Stimulated activated naive CD8-positive, alpha-beta T cell treated with anti-CD3 and anti-CD28 coated beads, Interleukin-15, amount 100 ng/mL, for 72 hours (primary cell): ENCODE measurements at places on chromosomes 7 and 10.

- no peak for DNase-seq
Measured at GRCh38 chr7:52615021-52615695, 420.3 kb upstream of the POM121L12 start.

DNA sequence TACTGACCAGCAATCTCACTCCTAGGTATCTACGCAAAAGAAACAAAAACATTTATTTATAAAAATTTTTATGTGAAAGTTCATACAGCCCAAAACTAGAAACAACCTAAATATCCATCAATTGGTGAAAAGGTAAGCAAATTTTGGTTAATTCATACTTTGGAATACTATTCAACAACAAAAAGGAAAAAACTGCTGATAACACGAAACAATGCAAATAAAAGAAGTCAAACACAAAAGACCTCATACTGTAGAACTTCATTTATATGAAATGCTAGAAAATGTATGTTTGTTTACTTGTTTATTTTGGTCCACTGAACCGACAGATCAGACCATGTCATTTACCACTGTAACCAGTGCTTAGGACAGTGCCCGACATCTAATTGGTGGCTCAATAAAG, 60.3 kb downstream of the USP6NL start:
- DNase-seq, result no peak

GRCh38 chr7:14717816-14718215, 184.7 kb downstream of the DGKB start:
- no peak for DNase-seq

- DNase-seq, result no peak
Measured at GRCh38 chr10:86261941-86262687, 104.5 kb downstream of the GRID1 start.

DNA sequence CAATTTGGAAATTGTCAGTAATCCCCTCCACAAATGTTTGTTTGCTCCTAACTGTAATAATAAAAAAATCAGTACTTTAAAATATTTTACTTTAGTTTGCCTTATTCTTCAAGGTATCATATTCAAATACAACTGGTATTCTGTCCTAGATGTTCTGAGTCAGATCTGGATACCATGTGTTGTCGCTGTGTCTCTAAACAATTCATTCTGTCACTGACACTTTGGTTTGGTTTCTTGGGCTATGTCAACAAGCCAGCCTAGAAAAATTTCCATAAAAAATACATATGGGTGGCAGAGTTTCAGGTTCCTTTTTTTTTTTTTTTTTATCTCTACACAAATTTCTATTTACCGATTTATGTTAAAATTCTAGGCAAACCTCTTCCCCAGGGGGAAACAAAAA, 33.2 kb upstream of the SEMA3D start:
- no peak for DNase-seq
